ENCODE measurements at places on chromosomes 4 and X.

DNA sequence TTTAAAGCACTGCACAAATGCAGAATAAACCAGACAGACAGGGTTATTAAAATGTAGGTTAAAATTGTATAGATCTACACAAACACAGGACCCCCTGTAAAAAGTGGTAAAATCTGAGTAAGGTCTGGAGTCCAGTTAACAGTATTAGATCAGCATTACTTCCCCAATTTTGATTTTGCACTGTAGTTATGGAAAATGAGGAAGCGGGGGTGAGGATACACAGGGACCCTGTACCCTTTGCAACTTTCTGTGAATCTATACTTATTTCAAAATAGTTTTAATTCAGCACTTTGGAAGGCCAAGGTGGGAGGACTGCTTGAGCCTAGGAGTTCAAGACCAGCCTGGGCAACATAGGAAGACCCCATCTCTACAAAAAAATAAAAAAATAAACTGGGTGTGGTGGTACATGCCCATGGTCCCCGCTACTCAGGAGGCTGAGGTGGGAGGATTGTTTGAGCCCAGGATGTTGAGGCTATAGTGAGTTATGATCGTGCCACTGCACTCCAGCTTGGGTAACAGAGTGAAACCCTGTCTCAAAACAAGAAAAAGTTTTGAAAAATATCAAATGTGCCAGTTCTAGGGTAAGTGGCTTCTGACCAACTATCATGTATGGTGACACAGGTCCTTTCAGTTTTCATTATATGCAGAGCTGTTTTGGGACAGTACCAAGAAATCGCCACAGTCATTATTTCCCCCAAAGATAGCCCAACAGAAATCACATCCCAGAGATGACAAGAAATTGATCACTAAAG is 17.7 kb downstream of the SEL1L3 start:
- no peak for DNase-seq

GRCh38 chr4:13912966-13913365 is 285.4 kb upstream of the BOD1L1 start:
- DNase-seq, result no peak

DNA sequence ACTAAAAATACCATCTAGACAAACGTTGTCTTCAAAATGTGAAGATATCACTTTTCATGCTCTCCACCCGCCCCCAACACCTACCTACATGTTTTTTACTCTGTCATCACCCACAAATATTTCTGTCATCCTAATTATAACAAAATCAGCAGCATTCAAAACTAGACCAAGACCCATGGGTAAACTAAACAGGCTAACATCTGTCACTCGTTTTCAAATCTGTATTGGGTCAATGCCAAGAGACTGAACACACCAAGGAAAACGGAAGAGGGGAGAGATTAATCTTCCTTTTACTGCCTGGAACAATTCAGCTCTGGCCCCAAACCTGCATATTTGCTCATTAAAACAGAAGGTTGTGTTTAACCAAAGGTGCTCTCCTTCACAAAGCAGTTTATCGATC is 17.5 kb downstream of the FAM184B start:
- DNase-seq, result no peak

- no peak for DNase-seq
Observed at GRCh38 chrX:13263560-13264251, 56.1 kb downstream of the ATXN3L start.

DNA sequence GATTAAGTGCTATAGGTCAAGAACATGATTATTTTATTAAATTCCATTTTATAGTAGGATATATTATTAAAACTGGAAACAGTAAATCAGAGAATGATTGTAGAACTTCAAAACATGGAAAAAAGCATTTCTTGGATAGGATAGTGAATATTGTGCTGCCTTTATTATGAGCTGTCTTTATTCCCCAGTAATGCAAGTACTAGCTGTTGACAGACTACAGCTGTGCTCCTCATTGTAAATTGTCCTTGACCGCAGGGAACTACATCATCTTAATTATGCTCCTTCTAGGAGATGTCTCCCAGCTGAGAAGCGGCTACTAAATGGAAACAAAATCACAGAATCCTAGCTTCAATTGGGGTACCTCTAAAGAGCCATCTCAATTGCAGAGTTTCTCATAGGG is 1457.2 kb upstream of the PCDH7 start:
- no peak for DNase-seq

DNA sequence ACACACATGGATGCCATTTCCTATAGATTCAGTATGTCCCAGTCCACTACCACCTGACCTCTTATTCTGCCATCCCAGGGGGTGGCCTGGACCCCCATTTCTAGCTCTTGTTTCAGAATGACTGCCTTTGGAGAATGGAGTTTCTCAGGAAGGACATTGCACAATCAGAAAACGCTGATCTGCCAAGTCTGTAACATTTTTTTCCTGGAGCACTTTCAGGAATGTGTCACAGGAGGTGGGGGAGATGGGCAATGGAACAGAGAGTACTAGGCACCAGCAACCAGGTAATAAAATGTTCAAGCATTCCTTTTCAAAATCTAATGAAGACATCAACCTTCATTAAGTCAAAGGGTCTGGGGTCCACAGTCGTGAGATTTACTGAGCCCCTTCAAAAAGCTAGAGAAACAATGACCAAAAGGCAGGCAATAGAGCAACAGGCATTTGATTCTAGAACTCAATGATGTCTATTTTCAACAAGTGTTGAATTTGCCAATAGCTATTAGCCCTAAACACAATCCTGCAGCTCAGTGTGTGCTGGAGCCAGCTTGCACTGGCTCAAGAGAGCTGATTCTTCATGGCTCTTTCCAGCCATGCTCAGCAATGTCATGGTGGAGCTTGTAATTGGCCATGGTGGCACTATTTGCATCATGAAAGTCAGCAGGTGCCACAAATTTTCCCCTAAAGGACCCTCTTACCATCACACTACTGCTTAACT is 87.1 kb downstream of the KDR start:
- DNase-seq, result no peak

- no peak for DNase-seq
Observed at GRCh38 chr4:5988086-5988845, 30.0 kb downstream of the C4orf50 start.

GRCh38 chrX:72271091-72271788 is 5.8 kb downstream of the RPS4X start:
- no peak for DNase-seq
